ENCODE measurements at places on chromosomes 1 and 21. TPM values are rescaled to one million over a fixed set of nuclear protein-coding genes. Genes with fewer than 3 reads are reported as not detected.

The RHEX gene
- total RNA-seq, result 0.81 TPM

The KAZN gene
- total RNA-seq, result 4.3 TPM

The FCER1A gene
- total RNA-seq, result 1.0 TPM

The CCDC185 gene
- total RNA-seq, result not detected

The REN gene
- total RNA-seq, result not detected

The SIPA1L2 gene
- total RNA-seq, result 120 TPM

The C8B gene
- total RNA-seq, result not detected

- no peak for DNase-seq
These were observed 41.5 kb downstream of the MORN1 start for GRCh38 chr1:2349806-2350205.

DNA sequence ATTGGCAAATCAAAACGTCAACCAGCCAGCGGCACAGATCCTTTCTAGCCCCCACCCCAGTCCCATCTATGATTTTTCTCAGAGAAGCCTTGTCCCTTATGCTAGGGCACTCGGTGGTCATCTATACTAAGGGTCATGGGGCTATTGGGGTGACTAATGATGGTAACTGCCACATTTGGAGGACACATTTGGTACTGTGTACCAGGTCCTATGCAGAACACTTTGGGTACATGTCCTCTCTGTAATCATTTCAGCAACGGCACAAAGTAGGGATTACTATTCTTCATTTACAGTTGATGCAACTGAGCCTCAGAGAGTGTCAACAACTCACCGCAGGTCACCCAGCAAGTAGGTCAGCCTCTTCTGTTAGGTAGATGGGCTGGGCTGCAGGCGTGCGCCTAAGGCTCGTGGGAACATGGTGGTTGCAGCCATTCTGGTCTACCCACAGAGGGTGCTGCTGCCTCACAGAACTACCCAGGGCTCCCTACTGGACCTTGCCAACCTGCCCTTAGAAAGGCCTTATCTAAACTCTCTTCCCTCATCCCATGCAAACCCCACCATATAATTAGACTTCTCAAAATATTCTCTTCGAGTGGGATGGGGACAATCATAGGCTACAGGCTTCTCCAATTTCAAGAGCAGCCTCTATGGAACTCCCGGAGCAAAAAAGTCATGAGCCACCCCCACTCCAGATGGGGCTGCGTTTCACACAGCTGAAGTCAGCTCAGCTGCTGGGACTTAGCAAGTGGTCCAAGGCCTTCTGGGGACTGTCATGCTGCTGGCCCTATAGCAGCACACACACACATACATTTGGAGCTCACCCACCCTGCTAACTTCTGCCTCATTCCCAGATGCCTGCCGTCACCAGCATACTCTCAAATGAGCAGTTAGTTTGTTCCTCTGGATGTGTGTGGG, 5.8 kb upstream of the SDHB start:
- peak; percentile 85 for DNase-seq

- peak; percentile 86 for DNase-seq
These were observed 592 bp downstream of the ZNF692 start for GRCh38 chr1:248858096-248858890.

DNA sequence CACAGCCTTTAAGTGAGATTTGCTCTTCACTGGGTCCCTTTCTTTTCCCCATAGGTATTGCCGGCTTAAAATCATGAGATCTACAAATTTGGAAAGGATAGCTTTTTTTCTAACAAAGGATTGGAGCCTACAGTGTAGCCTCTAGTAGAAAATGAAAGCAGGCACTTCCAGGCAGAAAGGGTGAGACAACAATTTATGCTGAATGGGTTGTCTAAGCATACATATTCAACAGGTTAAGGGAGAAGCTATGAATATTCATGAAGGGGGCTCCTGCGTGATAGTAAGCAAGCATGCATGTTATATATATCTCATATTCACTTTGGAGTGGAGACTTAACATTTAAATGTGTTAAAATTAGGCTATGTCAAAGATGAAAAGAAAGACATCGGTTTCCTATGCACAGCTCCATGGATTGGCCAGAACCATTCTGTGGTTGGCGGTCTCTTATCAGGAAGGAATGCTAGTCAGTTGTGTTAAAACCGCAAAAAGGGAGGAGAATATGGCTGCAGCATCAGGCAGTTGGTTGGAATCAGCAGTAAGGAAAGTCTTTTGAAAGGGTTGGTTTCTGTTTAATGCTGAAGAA, 66.0 kb downstream of the VCAM1 start:
- no peak for DNase-seq

- DNase-seq, result no peak
These were observed 28.4 kb upstream of the AHCTF1 start for GRCh38 chr1:246959944-246960693.

DNA sequence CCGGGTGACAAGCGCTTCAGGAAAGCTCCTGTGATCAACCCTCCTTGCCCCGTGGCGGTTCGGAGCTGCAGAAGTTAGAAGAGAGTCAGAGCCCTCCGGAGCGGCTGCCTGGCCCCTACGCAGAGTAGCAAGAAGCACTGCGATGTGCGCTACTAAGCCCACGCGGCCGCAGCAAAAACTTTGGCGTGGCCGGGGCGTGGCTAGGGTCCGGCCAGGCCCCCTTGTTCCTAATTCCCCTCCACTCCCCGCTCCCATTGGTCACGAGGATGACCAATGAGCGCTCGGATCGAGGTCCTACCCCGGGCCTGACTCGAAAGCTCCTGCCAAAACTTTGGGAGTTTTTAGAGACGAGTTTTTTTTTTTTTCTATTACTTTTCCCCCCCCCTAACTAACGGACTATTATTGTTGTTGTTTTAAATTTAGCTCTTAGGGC, at the start of gene HLX:
Gene HLX, plus strand, starts transcription at position 368 of the 433 bp plus-strand sequence. CDS start 415 bp downstream, outside the sequence.
- DNase-seq, result peak; percentile 96

DNA sequence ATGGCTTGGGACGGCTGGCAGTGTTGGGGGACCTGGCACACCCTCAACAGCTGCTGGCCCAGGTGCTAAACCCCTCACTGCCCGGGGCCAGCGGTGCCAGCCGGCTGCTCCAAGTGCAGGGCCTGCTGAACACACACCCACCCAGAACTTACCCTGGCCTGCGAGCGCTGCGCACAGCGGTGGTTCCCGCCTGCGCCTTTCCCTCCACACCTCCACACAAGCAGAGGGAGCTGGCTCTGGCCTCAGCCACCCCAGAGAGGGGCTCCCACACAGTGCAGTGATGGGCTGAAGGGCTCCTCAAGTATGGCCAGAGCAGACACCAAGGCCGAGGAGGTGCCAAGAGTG, 67.9 kb downstream of the FMO4 start:
- no peak for DNase-seq

DNA sequence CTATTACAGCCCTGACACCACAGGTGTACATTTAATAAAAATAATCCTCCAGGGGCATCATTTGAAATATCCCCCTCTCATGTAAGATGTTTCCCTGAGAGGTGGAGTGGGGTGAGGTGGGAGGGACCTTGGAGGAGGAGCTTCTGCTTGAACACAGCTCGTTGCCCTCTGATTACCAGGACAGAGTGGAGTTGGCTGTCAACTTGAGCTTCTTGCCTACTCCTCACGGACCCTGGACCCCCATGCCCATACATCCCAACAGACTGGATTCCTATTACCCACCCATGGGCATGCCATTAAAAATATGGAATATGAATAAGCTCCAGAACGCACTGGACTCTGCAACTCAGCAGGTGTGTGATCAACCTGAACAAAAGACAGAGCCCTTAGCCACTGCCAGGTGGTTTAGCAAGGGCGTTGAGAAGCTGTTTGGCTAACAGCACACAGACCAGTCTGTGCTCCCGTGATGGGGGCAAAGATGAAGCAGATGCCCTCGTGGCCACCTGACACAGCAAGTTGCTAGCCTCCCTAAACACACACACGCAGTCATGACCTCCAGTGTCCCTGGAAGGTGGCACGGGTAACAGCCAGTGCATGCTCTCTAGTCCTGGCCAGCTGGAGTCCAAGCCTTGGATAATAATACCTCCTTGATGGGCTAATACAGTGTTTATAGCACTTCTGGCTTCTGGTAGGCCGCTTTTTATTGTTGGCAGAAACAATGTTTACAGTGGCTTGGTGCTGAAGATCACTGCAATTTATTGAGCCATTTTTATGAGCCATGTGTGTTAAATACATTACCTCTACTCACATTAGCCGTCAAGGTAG, 155.0 kb downstream of the TOMM20 start:
- no peak for DNase-seq

DNA sequence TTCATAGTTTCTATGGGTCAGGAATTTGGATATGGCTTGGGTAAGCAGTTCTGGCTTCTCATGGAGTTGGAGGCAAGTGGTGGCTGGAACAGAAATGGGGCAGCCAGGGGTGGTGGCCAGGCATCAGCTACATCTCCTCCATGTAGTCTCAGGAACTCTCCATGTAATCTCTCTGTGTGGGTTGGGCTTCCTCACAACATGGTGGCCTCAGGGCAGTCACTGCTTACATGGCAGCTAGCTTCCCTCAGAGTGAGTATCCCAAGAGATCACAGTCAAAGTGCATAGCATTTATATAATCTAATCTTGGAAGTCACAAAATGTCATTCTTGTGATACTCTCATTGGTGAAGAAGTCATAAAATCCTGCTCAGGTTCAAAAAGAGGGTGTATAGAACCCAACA, 25.7 kb downstream of the MR1 start:
- no peak for DNase-seq

DNA sequence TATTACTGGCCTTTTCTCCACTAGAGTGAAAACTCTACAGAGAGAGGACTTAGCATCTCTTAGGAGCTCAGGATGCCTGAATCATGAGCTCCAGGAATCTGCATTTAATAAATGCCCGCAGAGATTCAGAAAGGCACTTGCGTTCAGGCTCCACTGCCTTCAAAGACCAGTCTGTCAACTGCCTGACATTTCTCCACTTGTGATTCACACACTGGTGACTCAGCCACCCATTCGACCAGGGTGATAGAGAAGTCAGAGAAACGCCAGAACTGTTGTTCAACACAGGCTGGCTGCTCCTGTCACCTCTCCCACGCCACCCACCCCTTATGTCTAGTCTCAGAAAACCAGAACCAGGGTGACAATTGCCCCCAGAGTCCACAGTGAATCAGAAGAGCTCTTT, 26.9 kb upstream of the LBR start:
- no peak for DNase-seq

DNA sequence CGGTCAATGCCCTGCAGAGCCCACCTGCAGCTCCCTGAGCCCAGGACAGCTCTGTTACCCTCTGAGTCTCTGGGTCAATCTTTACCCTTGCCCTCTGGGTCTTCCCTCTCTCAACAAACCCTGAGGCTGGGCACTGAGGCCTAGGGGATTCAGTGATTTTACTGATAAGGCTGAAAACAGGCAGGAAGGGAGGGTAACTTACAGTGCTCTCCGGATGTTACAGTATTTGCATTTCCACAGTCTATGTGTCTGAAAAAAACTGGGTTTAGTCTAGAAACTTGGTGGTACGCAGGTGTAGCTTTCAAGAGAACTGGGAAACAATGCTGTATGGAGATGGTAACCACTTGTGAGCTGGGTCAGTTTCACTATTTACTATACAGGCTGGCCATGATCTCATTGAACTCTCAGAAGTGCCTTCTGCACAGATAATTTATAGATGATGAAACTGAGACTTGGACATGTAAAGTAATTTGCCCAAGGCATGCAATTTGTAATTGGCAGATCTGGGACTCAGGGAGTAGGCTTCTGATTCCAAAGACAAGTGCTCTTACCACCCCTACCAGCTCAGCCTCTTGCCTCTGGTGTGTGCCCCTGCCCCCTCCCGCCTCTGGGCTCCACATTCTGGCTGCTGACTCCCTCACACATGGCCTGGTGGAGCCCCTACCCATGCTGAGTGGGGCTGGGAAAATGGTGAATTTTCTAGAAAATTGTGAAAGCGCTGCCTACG, 48.8 kb downstream of the TENT5C start:
- no peak for DNase-seq

- no peak for DNase-seq
These were observed 123.2 kb downstream of the NR5A2 start for GRCh38 chr1:200150721-200151120.

DNA sequence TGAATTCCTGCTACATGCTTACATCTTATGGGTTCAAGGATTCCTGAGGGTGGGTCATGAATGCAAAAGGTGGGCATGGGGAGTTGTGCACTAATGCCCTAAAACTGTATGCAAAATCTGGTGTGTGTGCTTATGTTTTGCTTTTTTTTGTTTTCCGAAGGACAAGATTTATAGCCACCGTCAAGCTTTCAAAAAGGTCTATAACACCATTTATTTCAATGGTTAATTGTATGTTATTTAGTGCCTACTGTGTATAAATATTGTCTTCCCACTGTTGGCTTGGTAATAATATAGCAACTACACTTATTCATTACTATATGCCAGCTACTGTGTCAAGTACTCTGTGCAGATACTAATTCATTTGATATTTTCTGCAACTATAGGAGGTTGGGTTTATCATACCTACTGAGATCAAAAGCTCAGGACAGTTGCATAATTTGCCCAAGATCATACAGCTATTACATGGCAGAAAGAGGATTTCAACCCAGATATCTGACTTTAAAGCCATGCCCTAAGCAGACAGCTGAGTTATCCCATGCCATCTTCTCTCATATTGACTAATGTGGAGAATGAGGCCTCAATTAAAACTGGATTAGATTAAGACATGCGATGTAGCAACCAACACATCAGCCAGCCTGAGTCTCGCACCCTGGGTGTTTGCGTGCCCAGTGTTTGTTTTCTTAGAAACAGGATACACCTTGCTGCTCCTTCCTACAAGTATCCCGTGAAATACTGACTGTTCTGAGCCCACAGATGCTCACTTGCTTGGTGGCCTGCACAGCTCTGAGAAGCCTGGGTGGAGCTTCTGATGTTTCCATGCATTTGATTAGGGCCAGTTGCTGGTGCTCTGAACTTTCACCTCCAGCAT, 34.6 kb downstream of the GADD45A start:
- DNase-seq, result no peak

DNA sequence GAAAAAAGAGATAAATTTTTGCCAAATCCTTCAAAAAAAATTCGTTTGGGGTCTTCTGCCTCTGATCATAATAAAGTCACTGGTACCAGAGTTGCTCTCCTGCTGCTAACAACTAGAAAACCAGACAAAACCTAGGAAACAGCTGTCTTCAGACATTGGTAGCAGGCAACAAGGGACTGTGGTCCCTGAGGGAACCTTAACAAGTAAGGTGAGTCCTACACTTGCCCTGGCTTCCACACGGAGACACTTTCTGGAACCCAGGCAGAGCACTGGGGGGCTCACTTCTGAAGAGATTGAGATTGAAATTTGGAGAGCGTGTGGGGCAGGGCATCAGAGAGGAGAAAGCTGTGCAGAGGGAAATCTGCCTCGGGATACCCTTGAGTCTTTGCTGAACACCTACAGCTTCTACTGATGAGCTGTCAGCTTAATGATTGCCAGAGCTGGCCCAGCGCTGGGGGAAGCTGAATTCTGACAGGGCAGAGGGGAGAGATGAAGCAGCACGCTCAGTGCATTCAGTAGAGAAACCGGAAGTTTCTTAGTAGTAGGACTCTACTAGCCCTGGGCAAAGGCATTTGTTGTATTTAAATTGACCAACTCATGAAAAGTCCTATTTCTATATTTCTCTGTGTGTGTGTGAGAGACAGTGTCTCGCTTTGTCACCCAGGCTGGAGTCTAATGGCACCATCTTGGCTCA, 18.5 kb upstream of the FAM89A start:
- DNase-seq, result no peak

GRCh38 chr1:9844106-9844505, 20.3 kb upstream of the CLSTN1 start:
- no peak for DNase-seq

- DNase-seq, result no peak
These were observed 81.6 kb downstream of the CD58 start for GRCh38 chr1:116489231-116489697.
